ENCODE measurements at places on chromosomes 3 and 15.
A peak's percentile ranks its signal among the peaks of the same experiment; 100 is the strongest.

- no peak overlapping the region for H3K4me3 ChIP-seq
- H3K27ac ChIP-seq = no peak overlapping the region
- peaks cover 10% of the 10 kb centered on the region for H3K27me3 ChIP-seq
- no peak for DNase-seq
Measured at GRCh38 chr3:71901645-71902044, 116.7 kb upstream of the PROK2 start.

DNA sequence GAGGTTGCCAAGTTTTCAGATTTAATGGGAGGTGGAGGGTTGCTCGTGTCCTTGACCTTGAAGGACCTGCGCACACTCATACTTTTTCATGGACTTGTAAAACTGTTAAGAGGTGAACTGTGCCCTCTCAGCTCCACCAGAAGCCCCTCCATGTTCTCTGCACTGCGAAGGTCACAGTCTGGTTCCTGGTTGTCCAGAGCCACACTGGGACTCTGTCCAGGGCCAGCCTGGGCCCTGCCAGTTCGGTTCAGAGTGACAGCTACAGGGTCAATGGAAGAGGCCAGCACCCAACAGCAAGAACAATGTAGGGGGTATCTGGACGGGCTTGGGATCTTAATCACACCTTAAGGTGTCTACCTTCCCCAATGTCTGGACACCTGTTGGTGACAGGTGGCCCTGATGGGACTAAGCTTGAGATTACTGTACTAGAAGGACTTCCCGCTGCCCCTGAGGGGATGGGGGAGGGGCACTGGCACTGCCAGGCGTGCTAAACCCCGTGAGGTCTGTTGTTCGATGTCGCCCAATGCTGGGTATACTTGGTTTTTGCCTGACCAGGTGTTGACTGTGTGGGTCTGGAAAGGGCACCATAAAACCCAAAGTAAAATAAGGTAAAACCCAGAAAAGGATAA, 34.7 kb downstream of the GRK7 start:
- H3K4me1 ChIP-seq = peaks cover 48% of the 10 kb centered on the region
- peak; percentile 10 for DNase-seq
- H3K4me3 ChIP-seq = peak overlapping the region; percentile 84
- no peaks in the 10 kb centered on the region for H3K27me3 ChIP-seq

- no peak overlapping the region for H3K4me3 ChIP-seq
- no peak overlapping the region for H3K27ac ChIP-seq
- no peaks in the 10 kb centered on the region for H3K4me1 ChIP-seq
- no peaks in the 10 kb centered on the region for H3K36me3 ChIP-seq
- no peak for DNase-seq
Measured at GRCh38 chr3:126517986-126518778, 609 bp upstream of the UROC1 start.

GRCh38 chr3:6921066-6921465, 60.2 kb downstream of the GRM7 start:
- no peak overlapping the region for H3K27ac ChIP-seq
- no peaks in the 10 kb centered on the region for H3K36me3 ChIP-seq
- H3K27me3 ChIP-seq = no peaks in the 10 kb centered on the region

DNA sequence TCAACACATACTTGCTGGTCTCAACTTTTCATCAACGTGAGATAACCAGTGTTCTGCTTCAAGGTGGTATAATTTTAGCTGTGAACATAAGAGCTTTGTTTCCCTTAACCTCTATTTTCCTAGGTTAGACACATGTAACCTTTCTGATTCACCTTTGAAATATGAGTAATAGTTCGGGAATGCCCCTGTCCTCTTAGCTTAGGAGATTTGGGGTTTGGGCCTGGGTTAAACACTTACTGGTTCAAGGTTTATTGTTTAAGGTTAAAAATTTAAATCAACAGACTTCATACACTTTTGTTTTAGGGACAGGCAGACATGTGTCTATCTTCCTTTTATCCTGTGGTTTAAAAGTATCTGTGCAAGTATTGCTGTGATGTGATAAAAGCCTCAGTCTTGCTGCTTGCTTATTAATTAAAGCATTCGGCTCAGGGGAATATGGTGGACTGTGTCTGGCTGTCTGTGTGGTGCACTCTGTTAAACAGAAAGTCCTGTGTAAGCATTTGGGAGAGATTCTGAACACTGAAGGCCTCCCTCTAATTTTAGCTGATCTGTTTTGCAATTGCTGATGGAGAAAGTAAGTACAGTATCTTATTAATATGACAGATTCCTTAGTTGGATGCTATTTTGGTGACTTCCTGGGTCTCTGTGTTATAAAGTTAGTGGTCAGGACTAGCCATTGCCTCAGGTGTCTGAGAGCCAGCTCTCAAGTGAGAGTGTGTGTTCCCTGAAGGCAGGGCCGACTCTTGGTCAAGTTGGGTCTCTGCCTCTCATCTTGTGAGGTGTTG, 81.8 kb downstream of the USP13 start:
- no peak overlapping the region for H3K27ac ChIP-seq
- no peak for DNase-seq
- H3K4me1 ChIP-seq = no peaks in the 10 kb centered on the region

GRCh38 chr3:98020412-98020811, 14.7 kb downstream of the GABRR3 start:
- H3K4me1 ChIP-seq = peaks cover 5% of the 10 kb centered on the region
- DNase-seq = no peak
- no peak overlapping the region for H3K4me3 ChIP-seq
- H3K27ac ChIP-seq = no peak overlapping the region
- no peaks in the 10 kb centered on the region for H3K27me3 ChIP-seq

DNA sequence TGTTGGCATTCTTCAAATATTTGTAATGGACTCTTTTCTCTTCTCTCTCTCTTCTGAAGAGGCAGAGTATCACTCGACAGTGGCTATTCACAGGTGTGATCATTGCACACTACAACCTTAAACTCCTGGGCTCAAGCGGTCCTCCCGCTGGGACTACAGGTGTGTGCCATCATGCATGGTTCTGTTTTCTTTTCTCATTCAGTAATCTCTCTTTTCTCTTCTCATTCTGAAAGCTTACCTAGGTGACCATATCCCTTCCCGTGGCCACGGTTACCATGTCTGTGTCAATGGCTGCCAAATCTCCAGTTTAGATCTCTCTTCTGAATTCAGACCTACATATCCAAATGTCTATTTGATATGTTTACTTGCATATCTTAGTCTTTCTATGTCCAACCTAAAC, 96.3 kb downstream of the SOX2 start:
- H3K36me3 ChIP-seq = no peaks in the 10 kb centered on the region
- no peak for DNase-seq
- no peak overlapping the region for H3K27ac ChIP-seq
- no peaks in the 10 kb centered on the region for H3K27me3 ChIP-seq

DNA sequence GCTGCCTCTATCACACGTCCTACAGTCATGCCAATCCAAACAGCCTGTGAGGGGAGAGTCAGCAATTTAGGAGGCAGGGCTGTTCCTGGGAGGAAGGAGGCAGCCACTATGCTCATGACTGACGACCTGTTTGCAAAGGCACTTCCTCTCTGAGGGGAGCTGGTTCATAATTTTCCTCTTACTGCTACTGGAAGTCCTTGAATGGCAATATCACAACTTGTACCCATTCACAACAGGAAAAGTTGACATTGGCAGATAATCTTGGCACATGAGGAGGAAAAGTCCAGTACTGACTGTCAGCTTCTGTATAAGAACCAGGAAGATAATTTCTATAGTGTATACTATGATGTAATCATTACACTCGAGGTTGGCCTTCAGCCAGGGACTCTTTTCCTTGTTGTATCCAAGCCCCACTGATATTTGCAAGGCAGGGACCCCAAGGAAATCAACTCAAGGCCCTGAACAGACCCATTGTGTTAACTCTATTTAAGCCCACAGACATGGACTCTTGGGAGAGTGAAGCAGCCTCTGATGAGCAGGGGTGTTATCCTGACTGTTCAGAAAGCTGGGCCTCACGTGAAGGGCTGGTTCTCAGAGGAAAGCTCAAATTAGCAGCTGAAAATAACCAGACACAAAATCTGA, 267.3 kb upstream of the ADAMTS9 start:
- H3K36me3 ChIP-seq = no peaks in the 10 kb centered on the region
- no peak overlapping the region for H3K27ac ChIP-seq
- no peak overlapping the region for H3K4me3 ChIP-seq
- no peak for DNase-seq
- no peaks in the 10 kb centered on the region for H3K27me3 ChIP-seq

DNA sequence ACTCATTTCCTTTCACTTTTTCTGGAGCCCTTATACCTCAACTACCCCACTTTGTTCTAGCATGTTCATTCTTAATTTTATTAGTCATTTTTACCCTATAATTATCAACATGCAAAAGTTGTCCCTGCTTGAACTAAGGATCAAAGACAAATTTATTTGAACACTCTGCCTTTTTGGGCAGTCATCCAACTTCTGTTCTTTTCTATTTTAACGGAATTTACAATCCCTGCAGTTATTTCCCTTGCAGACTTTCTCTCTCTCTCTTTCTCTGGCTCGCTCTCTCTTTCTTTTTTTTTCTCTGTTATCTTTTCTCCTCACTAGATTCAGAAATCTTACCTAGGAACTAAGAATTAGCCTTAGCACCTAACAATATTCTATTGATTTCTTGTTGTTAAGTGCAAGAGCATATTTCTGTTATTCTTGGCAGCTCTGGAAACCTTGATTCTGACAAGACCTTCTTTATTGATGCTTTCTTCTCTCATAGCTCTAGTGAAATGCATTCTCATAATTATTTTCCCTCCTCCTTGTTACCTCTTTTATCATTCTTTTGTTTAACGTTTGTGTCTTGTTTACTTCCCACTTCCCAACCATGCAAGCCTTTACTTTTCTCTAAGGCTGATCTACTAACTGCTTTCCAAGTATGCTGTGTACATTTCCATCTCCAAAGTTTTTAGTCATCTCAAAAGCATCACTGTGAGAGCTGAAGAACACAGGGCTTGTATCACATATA, 951.6 kb downstream of the DIPK2A start:
- DNase-seq = no peak
- H3K4me3 ChIP-seq = no peak overlapping the region
- H3K4me1 ChIP-seq = no peaks in the 10 kb centered on the region
- H3K27me3 ChIP-seq = no peaks in the 10 kb centered on the region

DNA sequence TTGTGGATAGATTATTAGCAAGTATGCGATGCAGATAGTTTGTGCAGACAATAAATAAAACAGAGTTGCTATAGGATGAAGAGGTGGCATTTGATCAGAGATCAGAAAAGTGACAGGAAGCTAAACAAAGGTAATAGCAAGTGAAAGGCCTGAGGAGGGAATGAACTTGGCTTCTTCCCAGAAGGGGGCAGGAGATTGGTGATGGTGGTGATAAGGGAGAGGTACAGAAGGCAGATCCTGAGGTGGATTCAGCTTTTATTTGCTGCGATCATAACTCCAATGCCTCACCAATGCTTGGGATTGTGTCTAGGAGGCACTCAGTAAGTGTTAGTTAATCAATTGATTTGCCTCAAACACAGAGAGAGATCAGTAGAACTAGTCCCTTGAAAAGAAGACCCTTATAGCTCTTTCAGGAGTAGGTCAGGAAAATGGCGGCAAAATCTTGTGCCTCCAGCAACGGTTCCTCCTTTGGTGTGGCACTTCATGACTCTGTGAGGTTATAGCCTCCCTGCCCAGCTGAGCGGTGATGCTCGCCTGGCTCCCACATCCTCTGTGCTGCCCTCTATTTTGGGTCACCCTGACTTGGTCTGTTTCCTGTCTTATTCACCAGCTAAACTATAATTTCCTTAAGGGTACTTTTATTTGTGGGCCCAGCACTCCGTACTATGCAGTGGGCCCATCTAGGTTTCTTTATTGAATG, 37.5 kb downstream of the TGFBR2 start:
- DNase-seq = peak; percentile 82
- peaks cover 37% of the 10 kb centered on the region for H3K36me3 ChIP-seq
- H3K27me3 ChIP-seq = no peaks in the 10 kb centered on the region
- H3K4me1 ChIP-seq = peaks cover 92% of the 10 kb centered on the region
- peak overlapping the region; percentile 94 for H3K27ac ChIP-seq

GRCh38 chr15:39145854-39146625, 434.8 kb upstream of the THBS1 start:
- H3K36me3 ChIP-seq = no peaks in the 10 kb centered on the region
- H3K4me1 ChIP-seq = peaks cover 13% of the 10 kb centered on the region
- no peak overlapping the region for H3K4me3 ChIP-seq
- H3K27ac ChIP-seq = no peak overlapping the region
- DNase-seq = no peak

All from activated CD4-positive, alpha-beta memory T cell treated with anti-CD3 and anti-CD28 coated beads for 36 hours (primary cell).